Motor neuron (in vitro differentiated cells): ENCODE measurements at places on chromosomes 16 and 17.

DNA sequence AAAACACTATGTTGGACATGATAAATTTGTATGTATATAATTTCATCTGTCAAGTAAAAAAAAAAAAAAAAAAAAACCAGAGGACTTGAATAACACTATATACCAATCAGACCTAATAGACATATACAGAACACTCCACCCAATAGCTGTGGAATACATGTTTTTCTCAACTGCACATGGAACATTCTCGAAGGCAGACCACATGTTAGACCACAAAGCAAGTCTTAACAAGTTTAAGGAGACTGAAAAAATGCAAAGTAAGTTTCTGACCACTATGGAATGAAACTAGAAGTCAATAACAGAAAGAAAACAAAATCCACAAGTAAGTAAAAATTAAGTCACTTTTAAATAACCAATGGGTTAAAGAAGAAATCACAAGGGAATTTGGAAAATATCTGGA lies 8.4 kb upstream of the CNTNAP4 start:
- ATAC-seq, result no peak

DNA sequence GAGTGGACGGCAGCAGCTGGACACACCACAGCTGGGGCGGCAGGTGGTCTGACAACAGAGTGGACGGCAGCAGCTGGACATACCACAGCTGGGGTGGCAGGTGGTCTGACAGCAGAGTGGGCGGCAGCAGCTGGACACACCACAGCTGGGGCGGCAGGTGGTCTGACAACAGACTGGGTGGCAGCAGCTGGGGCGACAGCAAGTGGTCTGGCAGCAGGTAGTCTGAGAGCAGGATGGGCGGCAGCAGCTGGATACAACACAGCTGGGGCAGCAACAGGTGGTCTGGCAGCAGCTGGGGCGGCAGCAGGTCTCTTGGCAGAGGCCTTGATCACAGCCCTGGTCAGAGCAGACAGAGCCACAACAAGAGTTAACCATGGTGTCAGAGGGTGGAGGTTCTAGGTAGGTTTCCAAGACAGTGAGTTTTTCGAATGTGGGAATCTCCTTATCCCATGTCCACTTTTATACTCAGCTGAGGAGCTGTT lies at the start of gene KRTAP4-1:
TSS of gene KRTAP4-1 (minus strand) at position 432 of the 482 bp plus-strand sequence. CDS start at position 375, 57 bp downstream.
- ATAC-seq, result no peak

GRCh38 chr16:82260212-82260795 lies 90.3 kb upstream of the MPHOSPH6 start:
- ATAC-seq, result no peak

DNA sequence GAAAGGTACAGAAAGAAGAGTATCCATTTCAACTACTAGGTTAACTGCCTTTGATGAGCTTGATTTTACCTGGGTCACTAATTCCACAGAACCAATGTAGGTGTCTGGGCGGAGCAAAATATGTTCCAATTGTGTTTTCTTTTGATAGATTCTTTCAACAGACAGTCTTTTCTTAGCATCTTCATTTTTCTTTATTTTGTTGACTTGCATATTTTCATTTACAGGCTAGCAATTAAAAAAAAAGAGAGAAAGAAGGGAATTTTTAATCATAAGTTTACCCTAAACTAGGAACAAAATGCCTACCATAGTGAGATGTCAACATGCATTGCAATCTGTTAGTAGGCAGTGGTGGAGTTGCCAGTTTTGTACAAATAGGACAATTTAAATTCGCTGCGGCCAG lies 1.0 kb downstream of the TOP2A start:
- no peak for ATAC-seq

DNA sequence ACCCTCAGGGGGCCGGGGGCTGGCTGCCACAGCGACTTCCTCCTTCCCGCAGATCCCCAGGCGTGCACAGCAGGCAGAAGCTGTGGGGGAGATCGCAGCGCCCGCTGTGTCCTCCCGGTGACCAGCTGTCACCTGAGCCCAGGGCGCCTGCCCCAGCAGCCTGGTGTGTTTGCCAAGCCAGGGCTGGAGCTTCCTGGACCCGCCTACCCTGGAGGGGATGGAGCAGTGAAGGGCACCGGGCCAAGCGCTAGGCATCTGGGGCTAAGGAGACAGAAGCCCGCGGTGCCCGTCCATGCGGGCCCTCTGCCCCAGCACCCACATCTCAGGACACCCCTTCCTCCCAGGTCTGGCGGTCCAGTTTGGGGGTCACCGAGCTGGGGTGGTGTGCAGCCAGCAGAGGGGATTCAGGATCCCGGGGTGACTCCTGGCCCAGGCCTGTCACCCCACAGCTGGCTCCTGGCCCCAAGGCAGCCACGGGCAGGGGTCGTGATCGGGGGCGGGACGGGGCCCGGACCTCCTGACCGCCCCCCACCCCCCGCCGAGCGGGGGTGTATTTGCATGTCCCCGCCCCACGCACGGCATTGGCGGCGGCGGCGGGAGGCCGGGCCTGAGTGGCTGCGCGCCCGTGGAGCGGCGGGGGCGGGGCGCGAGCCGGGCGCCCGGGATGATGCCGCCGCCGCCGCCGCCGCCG lies at the start of gene RAB26:
TSS of gene RAB26 (plus strand) at position 645 of the 691 bp plus-strand sequence. CDS start 159 bp downstream, outside the sequence.
- peak; percentile 72 for ATAC-seq

DNA sequence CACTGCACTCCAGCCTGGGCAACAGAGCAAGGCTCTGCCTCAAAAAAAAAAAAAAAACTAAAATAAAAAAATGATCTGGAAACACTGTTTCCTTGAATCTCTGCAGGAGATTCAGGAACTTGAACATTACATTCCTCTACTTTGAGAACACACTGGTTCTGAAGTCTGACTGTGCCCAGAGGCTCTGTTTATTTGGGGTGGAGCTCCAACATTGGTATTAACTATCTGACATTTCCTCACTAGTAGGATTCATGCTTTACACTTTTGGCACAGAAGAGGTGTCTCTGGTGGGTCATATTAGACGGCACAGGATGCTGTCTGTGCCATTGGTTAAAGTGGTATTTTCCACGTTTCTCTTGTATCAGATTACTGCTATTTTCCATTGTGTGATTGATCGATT lies 10.4 kb downstream of the SULT1A2 start:
- ATAC-seq, result no peak
